ENCODE measurements at places on chromosomes 7 and 10.

DNA sequence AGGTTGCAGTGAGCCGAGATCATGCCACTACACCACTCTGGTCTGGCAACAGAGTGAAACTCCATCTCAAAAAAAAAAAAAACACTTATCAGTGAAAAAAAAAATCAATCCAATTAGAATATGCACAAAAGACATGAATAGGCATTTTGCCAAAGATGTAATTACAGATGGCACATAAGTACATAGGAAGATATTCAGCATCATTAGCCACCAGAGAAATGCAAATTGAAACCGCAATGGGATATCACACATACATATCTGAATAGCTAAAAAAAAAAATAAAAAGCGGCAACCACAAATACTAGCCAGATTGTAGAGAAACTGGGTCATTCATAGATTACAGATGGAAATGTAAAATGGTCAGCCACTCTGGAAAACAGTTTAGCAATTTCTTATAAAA lies 1310.8 kb downstream of the XPNPEP1 start:
- no peak for DNase-seq

DNA sequence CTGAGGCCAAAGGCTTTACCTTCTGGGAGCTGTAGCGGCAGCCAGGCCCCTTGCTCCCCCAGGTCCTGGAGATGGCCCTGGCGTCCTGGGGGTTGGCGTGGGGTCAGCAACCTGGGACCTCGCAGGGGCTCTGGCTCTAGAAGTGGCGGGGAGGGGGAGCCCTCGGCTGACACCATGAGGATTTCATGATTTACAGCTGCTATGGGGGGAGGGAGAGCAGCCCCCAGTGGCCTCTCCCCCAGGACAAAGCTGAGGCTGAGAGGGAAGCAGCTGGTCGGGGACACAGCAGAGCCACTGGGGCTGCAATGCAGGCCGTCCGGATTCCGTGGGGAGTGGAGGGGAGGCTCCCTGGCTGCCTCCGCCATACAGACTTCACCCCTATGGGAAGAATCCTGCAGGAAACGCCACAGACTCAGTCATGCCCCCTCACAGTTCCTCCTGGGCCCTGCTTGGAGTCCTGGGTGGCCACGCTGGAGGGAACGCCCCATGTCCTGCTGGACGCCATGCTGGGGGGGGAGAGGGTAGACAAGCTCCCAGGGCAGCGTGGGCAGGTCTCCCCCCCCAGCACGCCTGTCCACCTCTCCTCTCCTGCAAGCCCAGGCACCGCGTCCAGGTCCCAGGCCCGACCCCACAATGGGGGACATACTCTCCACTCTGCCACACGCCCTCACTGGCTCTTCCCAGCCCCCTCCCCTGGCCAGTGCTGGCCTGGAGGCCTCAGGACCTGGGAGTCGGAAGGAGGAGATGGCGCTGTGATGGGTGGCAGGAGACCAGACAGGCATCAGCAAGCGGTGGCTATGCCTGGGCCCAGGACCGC lies 243.6 kb downstream of the ELFN1 start:
- DNase-seq, result no peak

DNA sequence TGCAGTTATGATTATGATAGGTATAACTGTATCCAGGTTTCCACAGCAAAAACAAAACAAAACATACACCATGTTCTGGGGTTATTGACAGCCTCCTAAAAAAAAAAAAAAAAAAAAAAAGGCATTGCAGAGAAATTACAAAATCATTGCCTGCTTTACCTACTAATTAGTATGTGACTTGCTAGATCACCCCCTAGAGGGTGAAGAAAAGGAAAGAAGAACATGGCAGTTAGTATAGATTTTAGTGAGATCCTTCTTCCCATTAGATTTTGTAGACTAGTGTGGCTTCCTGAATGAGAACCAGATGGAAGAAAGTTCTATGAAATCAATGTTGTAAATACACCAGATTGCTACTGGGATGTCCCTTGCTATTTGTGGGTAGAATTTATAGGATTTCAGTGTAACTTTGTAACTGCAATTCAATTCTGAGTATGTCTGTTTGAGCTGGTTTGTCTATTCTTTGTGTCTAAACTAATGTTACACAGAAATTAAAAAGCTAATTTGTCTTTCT lies 24.0 kb upstream of the AGBL3 start:
- DNase-seq, result no peak

DNA sequence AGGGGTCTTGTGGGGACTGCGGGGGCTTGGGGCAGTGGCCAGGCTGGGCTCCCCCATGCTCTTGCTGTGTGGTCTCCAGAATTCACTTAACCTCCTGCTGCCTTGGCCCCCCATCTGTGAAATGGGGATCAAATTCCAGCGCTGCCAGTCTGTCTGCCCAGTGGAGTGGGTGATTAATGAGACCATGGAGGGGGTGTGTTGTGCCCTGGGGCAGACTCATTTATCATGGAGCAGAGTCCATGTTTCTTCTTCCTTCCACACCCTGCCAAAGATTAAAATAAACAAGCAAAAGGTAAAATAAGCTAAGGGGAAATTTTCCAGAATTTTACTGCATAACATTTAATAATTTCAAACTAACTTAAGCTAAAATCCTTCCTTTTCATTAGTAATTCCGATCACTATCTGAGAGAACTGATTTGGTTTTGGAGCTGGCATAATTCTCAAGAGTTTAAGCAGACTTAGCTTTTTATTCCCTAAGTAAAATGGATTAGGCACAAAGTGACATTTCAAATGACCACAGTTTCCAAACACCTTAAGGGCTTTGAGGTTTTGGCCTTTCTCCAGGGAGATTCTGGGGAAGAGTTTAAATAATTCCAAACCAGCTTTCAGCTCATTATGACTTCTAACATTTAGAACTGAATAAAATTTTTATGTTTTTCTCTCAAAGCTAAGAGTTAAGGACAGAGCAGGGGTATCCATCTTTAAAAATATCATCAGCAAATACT lies 211.9 kb downstream of the CXCL12 start:
- no peak for DNase-seq

DNA sequence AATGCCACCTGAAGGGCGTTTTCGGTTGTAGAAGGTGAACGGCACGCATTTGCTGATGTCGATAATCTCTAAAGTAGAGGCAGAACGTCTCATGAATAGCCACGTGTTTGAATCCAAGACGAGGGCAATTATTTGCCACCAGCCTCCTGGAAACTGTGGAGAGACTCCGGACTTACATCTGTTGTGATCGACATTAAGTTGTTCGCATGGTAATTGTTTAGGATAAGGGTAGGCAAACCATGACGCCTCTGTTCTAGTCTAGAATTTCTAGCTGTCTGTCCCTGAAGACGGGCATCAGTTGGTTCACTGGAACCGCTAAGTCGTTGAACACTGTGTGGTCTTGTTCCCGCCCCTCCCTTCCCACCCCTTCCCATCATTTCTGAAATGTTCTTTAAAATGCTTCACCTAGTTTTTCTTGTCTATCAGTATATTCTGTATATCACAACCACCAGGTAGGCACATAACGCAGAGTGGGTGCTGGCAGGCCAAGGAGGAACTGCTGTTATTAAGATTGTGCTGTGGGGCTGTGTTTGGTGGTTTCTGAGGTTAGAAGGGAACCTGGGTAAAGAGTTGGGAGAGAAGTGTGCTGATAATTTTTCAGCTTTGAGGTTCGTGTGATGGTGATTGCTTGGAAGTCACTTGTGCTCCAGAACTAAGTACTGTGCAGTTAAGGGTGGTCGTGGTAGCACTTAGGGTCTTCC lies 1.2 kb downstream of the UBE3C start:
- DNase-seq, result no peak

- DNase-seq, result no peak
Measured at GRCh38 chr7:3844540-3845151, 543.6 kb downstream of the SDK1 start.

- DNase-seq, result no peak
Measured at GRCh38 chr10:88981435-88981834, 9.2 kb upstream of the FAS start.

GRCh38 chr7:42991913-42992591 lies 59.9 kb downstream of the MRPL32 start:
- no peak for DNase-seq

DNA sequence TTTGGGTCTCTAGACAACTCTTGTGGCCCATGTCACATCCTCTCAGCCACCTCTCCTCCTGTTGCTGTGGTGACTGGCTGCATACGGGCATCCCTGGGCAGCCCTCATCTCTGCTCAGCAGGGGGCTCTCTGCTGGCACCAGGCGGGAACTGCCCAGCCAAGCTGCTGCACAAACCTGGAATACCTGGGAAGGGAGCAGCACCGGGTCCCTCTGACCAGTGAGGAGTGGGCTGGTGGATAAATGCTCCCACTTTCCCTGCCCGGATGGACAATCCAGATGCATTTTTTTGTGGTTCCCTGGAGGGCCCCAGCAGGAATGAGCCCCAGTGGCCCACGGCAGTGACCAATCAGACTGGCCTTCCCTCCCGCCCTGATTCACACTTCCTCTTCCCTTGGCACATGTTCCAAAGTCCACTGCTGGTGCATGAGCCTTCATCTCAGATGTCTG lies 21.9 kb downstream of the GRID1 start:
- DNase-seq, result no peak

GRCh38 chr7:99428972-99429566 lies 9.5 kb downstream of the PTCD1 start:
- no peak for DNase-seq

DNA sequence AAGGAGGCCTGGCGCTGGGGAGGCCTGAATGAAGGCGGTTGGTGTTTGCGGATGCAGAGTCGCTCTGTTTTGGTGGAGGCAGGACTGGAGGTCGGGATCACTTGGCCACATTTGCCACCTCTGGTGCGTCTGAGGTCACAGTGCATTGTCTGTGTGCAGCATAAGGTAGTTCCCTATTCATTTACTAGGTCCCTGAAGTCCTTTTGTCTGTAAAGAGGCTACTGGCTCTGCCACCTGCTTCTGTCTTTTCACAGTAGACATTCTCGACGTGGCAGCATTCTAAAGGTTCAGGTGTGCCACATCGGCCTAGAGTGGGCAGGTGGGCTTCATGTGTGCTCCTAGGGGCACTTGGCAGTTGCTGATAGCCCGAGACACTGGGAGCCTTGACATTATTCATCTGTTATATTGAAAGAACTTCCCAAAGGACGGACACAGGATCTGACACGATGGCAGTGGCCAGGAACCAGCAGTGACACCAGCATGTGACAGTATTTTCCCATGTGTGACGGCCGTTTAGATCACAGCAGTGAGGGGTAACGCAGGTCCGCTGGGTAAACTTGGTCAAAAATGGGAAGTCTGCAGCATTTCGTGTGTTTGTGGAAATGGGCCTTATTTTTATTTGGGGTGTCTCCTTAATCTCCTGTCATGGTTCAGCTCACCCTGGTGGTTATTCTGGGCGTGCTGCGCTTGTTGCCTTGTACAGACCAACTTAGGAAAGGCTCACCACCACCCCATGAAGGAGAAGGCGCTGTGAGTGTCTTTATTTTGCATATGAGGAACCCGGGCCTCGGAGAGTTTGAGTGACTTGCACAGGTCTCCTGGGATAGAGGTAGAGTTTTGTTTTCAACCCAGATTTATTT lies 5.9 kb downstream of the MGMT start:
- DNase-seq, result no peak

DNA sequence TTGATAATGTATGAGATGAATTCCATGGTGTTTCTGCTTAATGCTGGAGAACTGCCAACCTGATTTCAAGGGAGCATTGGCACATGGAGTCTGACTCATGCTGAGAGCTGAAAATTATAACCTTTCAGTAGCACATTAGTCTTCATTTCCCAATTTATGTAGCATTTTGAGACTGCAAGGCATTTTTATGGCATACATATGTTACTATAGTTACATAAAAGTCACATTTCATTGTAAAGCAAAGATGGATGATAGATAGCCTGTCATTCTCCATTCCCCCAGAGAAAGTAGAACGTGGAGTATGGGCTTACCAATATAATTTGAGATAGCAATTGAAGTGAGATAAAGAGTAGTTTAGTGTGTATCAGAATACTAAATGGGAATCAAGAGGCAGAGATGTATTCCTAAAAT lies 103.1 kb downstream of the SLC16A9 start:
- no peak for DNase-seq

- DNase-seq, result peak; percentile 54
Measured at GRCh38 chr7:23468526-23469149, 1.7 kb downstream of the IGF2BP3 start.

DNA sequence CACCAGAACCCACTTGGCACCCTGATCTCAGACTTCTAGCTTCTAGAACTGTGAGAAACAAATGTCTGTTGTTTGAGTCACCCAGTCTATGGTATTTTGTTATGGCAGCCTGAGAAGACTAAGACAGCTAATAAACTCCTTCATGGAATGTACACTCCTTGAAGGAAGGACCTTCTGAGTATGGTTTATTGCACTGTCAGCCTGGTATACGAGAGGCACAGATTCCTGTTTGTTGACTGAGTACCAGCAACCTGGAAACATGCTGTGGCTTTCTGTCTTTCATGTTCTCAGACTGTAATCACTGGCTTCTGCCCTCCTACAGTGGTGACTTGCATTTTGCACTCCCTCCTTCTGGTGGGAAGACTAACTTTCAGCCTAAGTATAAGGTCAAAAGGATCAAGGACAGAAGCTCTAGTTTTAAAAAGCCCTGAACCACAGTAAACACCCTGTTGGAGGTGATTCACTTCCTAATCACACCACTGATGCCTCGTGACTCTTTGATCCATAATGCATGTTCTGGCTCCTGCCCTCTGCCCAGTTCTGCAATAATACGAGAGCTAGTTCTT lies 319.0 kb upstream of the NPSR1 start:
- no peak for DNase-seq

DNA sequence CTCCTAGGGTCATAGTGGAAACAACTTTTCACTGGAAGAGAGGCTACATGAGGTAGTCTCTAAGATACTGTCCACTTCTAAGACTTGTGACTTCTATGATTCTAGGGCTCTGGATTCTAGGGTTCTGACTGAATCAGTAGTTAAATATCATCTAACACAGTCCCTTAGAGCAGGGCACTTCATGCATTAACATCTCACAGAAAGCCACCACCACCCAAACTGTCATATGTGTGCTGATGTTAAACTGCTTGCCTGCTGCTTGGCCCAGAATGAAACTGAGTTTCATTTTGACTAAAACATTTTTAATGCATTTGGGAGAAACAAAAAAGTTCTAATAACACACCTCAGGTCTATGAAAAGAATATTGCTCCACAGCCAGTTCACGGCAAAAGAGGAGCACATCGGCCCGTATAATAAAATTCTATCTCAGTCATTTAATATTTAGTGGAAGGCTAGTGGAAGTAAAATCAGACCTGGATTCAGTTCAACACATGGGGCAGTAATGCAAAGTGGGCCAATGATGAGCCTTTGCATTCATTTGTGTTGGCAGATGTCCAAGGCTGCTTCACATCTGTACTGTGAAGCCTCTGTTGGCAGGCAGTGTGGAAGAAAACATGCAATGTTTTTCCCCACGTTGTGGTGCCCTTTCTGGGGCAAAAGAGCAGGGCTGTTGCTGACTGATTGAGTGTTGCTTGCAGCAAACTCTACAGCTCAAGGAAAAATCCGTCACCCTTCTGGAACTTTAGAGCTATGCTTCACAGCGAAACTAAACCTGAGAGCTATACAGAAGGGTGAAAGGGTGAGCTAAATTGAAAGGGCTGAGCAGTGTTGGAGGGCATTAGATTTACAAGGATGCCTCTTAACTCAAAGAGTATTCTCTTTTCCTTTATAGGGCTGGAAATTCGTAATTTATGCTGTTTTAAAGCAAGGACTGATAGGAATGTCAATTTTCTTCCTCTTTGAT lies 33.5 kb upstream of the AUTS2 start:
- DNase-seq, result peak; percentile 81

- no peak for DNase-seq
Measured at GRCh38 chr10:86703176-86703575, 34.9 kb downstream of the LDB3 start.

GRCh38 chr10:53601260-53601875 lies 828.8 kb upstream of the MBL2 start:
- DNase-seq, result no peak

- DNase-seq, result no peak
Measured at GRCh38 chr10:13773496-13774170, 186.9 kb downstream of the PRPF18 start.
